Uterus (tissue), 4 donors: ENCODE measurements at places on chromosomes 5 and 9. TPM values are rescaled to one million over a fixed set of nuclear protein-coding genes. Genes with fewer than 3 reads are reported as not detected.

DNA sequence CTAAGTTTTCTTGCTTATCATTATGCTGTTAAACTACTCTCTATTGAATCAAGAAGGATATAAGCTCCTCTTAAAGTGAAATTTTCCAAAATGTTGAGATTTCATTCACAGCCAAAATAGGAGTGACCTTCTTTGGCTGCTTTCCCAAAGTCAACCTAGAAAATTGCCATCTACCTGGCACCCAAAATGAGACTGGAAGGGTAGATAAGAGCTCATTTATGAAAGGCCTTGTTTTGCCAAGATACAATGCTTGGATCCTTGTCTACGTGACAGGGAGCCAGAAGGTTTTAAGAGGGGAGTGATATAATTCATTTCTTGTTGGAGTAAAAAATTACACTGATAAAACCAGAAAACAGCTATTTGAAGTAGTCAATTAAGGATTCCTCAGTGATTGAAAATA is 287.1 kb downstream of the IZUMO3 start:
- DNase-seq: no peak

The CDO1 gene
- 1.2 TPM for total RNA-seq

The ENTREP1 gene
- 0.59 TPM for total RNA-seq

GRCh38 chr5:158929552-158930218 is 170.0 kb downstream of the EBF1 start:
- no peak for DNase-seq

GRCh38 chr9:95991326-95991725 is 115.8 kb downstream of the ERCC6L2 start:
- DNase-seq: no peak

DNA sequence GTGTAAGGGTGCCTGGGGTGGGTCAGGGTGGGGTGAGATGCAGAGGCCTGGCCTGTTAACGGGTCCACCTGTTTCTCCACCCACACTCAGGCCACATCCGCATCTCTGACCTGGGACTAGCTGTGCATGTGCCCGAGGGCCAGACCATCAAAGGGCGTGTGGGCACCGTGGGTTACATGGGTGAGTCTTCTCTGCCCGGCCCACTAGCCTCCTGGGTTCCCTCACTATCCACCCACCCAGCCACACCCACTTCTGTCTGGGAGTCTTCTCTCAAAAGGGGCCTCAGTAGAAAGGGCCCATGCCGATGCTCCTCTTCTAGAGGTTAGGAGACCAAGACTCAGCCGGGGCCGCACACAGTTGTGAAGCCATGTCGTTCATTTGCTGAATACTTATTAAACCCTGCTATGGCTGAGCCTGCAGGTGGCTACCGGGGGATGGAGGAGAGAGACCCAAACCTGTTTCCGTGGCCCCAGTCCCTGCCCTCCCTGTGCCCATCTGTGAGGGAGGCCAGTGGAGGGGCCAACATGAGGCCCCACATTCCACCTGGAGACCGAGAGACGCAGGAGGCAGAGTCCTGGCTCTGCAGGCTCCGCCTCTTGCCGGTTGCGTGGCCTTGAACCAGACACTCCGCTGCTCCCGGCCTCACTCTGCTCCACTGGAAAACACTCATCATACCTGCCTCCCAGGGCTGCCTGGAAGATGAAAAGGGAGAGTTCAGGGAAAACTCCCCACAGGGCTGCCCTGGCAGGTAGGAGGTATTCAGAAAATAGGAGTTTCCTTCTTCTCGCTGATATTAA is 8.7 kb downstream of the GRK6 start:
- no peak for DNase-seq

GRCh38 chr5:91378752-91379211 is 4.3 kb downstream of the ARRDC3 start:
- no peak for DNase-seq

The SLC35A4 gene
- total RNA-seq: 39.7 TPM

The PTGER4 gene
- total RNA-seq: 5.9 TPM

The ODF2 gene
- total RNA-seq: 37.3 TPM

GRCh38 chr5:2251298-2251697 is 368.6 kb upstream of the IRX4 start:
- no peak for DNase-seq

- DNase-seq: no peak
Observed at GRCh38 chr9:15729507-15729906, 176.7 kb downstream of the CCDC171 start.

DNA sequence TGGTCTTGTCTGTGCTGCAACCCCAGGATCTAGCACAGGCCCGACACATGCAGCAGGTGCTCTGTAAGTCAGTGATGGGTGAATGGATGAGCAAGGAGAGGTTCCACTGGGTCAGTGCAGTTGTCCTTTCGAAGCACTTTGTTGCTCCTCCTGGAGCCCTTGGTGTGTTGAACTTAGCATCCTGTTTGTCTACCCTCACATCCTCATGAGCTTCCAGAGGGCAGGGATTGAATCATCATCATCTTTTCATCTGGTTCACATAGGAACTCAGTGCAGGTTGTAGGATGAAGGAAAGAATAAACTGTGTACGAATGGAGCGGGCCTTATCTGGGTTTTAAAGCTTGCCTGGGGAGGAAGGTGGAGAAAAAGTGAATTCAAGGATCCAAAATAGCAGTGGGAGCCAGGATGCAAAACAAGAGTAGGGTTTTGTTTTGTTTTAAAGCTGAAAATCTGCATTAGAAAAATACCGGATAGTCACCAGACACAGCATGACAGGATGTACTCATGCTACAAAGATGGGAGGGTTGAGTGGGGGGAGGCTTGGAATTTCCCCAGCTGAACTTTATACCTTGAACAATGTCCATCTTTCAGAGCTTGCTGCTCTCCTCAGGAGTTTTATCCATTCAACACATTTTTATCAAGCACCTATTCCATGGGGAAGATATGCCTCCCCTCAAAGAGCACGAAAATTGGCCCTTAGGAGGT is 55.8 kb downstream of the PTTG1 start:
- DNase-seq: no peak

GRCh38 chr9:134890155-134890495 is 9.5 kb downstream of the FCN2 start:
- DNase-seq: no peak
